ENCODE measurements at places on chromosomes 2 and 18. TPM values are rescaled to one million over a fixed set of nuclear protein-coding genes. Genes with fewer than 3 reads are reported as not detected.

The OSBPL6 gene
- 3.4 TPM for total RNA-seq

The ZSWIM2 gene
- not detected for total RNA-seq

The TRAPPC12 gene
- 74.2 TPM for total RNA-seq

The PFN4 gene
- total RNA-seq = not detected

DNA sequence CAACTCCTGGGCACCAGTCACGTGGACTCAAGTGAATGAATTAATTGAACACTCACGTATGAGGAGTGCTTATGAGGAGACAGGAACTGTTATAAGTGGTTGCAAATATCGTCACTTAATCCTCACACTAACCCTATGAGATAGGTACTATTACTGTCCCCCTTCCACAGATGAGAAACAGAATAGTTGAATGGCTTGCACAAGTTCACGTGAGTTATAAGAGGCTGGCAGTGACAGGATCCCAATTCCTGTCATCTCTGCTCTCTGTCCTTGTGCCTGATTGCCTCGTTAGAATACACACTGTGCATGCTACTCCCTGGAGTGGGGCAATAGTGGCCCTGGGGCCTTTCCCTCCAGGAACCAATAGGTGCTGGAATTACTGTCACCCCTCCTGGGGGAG lies 253.5 kb downstream of the DYSF start:
- no peak for ATAC-seq

DNA sequence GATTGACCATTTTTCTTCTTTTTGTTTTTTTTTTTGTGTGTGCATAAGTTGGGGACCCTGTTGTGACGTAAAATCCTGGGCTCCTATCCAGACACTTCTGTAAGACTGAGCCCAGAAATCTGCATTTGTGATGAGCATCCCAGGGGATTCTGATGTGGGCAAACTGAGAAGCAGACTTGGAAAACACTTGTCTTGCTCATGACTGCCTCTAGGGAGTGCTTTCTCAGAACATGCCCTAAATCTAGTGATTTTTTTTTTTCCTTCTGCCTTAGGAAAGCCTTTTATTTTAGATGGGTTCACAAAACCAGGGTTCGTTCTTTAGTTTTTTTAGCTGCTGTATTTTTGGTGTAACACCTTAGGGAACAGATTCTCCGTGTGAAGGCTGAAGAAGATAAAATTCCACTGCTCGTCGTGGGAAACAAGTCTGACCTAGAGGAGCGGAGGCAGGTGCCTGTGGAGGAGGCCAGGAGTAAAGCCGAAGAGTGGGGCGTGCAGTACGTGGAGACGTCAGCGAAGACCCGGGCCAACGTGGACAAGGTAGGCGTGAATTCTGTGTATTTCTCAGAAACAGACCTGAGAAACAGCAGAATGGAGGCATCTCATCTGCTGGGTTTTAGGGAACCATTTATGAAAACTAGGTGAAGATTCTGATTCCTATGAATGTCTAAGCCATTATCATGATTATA lies 36.7 kb downstream of the RALB start:
- no peak for ATAC-seq

- peak; percentile 82 for ATAC-seq
Observed at GRCh38 chr2:218259099-218259961, 1.5 kb upstream of the GPBAR1 start.

DNA sequence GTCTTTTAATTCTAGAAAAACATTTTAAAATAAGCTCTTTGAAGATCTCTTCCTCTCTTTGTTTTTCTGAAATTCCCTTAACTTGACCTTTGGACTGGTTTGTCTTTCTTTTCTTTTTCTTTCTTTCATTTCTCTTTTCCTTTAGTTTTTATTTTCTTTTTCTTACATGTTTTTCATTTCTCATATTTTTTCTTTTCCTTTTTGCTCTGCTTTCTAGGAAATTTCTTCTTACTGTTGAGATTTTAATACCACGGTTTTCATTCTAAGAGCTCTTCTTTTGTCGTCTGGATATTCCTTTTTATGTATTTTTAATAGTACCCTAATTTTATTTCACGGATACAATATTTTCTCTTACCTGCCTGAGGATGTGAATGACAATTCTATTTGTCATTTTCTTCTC lies 337.8 kb downstream of the AGPS start:
- ATAC-seq = no peak

DNA sequence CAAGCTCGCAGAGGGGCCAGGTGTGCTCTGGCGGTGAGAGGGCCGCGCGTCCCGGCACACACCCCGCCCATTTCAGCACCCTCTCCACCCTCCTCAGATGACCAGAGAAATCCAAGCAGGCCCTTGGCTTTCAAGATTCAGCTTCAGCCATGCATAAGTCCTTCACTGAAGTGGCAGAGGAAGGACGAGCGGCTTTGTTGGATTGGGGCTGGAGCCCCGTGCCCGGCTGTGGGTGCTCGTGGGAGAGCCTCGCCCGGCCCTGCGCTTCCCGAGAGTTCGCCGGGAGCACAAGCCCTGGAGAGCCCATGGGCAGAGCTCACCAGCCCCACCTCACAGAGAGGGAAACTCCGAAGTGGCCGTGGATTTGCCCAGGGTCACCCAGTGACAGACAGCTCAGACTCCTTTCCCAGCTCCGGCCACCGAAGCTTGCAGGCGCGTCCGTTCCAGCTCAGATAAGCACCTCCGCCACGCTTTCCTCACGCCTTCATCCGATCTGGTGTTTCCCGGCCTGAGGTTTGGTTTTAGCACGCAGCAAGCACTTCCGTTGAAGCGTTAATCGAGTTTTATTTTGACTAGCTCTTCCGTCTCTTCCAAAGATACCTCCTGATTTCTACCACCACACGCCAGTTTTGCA lies 45.6 kb upstream of the MTCL1 start:
- ATAC-seq = no peak

DNA sequence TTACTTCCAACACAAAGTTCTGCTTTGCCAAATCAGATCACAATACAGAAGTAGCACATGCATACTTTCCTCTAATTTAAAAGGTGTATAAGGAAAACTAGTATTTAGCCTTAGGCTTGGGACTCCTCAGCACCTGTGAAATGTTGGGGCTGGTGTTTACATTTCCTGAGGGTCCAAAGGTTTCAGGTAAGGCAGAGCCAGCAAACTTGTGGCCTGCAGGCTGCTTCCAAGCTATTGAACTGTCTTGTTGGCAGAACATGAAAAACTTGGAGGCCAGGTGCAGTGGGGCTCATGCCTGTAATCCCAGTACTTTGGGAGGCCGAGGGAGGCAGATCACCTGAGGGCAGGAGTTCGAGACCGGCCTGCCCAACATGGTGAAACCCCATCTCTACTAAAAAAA lies 26.5 kb upstream of the GPR39 start:
- no peak for ATAC-seq
